ENCODE measurements at places on chromosomes 2 and 18.
A peak's percentile ranks its signal among the peaks of the same experiment; 100 is the strongest.

DNA sequence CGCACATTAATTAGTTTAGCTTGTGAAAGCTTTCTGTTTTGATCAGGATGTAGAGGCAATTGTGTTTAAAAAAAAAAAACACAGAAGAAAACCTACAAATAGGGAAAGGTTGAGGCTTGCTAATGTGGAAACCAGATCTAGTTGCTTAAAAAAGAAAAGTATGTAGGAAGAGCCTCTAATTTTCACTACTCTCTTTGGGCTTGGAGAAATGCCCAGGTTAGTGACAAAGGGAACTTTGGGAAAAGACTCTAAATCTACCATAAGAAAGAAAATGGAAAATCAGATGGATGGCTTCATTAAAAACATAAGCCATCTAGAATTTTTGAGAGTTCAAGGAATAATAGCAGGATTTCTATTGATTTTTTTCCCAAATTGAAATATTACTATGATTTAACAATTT, 47.3 kb upstream of the SLC38A11 start:
- DNase-seq: no peak

GRCh38 chr2:66573416-66573815, 138.5 kb downstream of the MEIS1 start:
- DNase-seq: no peak

DNA sequence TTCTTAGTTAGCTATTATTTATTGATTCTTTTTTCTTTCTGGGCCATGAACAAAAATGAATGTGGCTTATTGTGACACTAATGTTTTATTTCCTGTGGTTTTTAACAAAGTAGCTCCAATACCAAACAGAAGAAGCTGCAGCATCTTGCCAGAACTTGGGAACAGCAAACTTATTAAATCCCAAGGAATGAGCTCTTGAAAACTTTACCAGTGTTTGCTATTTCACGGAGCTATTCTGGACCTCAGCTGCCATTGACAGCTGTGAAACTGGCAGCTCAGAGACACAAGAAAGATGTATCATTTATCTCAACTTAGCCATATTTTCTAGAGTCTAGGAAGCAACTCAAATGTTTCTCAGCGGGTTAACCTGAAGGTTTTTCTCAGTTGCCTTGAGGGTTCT, 91.0 kb upstream of the NEUROD1 start:
- no peak for DNase-seq

DNA sequence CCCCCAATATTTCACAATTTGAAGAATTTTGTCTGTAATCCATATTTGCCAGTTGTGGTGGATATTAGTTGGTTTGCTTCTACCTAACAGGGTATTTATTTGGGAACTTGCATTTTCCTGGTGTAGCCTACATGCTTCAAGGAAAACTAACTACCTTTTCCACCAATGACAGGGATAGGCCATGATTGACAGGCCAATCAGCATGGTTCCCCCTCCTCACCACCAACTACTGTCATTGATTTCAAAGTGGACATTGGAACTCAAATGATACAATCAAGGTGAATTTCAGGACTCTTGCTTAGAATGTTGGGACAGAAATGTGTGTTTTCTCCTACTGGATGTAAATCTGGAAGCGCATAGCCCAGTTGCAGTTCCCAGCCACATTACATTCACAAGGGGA, 10.1 kb upstream of the TANC1 start:
- no peak for DNase-seq

GRCh38 chr18:12034241-12035100, 53.2 kb downstream of the IMPA2 start:
- no peak for DNase-seq

DNA sequence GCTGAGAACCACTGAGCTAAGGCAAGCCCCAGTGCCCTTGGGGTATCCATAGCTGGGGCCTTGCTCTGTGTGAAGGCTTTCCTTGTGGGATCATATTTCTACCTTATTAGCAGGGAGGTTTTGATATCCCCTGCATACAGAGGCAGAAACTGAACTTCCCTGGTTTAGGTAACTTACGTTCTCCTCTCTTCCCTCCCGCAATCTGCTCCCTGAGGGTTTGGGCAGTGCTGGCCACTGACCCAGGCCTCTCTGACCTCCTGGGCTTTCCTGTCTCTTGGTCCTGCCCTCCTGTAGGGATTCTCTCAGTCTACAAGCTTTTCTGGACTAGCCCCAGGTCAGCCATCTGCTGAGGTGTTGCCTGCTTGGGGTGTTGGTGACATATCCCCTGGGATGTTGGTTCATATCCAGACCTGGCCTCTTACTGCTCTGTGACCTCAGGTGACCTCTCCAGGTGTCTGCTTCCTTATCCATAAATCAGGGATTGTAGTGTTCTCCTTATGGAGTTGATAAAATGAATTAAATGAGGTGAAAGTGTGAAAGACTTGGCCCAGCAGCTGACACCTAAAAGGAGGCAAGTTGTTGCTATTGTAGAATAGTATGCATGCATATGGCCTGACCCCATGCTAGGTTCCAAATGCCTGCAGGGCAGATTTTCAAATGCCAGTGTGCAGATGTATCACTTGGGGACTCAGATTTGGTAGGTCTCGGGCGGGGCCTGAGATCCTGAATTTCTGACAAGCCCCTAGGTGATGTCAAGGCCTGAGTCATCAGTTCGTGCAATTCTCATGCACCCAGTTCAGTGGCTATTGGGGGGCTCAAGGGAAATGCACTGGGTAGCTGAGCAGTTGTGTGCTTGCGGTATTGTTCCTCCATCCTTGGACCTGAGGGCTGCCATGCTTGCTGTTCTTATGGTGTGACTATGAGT, 106.6 kb downstream of the FHOD3 start:
- DNase-seq: no peak

GRCh38 chr2:119206201-119206600, 17.4 kb upstream of the STEAP3 start:
- no peak for DNase-seq

- DNase-seq: no peak
Measured at GRCh38 chr2:192004188-192004963, 157.5 kb upstream of the CAVIN2 start.

- DNase-seq: no peak
Measured at GRCh38 chr2:30355306-30355705, 91.7 kb upstream of the LCLAT1 start.

DNA sequence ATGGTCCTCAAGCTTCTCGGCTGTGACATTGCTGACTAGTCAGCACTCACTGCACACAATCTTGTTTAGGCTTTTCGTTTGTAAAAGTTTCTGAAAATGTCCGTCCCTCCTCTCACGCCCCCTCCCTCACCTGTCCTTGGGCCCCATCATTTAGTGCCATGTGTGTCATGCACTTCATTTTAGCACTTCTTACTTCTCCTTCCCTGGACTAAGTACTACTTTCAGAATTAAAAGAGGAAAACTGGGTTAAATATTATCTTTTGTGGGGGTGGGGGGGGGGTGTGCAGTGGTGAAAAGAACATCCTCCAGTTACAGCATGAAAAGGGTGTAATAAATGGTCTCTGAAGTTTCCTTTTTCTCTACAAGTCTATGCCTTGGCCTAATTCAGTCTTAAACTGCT, 182.0 kb upstream of the SP5 start:
- DNase-seq: no peak

DNA sequence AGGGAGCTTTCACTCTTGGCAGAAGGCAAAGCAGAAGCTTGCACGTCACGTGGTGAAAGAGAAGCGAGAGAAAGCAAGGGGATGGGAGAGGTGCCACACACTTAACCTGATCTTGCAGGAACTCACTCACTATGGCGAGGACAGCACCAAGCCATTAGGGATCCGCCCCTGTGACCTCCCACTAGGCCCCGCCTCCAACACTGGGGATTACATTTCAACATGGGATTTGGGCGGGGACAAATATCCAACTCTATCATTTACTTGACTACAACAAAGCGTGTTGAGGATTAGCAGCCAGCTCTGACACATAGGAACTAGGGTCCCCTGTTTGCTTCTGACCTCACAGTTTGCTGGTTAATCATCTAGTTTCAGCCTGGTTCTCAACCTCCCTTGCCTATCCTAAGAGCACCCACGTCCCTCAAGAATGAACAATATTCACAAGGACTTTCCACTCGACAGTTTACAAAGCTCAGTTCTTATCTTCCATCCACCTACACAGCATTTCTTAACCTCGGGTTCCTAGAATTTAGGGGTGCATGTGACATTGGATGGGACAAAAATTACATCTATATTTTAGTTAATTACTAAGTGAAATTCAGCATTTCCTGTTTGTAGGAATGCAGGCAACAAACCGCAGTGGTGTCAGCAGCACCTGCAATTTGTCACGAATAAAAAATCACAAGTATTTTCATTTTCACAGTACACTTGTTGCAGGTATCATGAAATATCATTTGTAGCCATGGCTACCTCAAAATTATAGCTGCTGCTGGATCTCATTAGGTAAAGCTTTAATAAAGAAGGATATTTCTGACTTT, 36.0 kb downstream of the LBH start:
- DNase-seq: peak; percentile 62

GRCh38 chr18:22975508-22975907, 42.4 kb downstream of the RBBP8 start:
- no peak for DNase-seq

- no peak for DNase-seq
Measured at GRCh38 chr18:499776-500631, 497 bp downstream of the COLEC12 start.

DNA sequence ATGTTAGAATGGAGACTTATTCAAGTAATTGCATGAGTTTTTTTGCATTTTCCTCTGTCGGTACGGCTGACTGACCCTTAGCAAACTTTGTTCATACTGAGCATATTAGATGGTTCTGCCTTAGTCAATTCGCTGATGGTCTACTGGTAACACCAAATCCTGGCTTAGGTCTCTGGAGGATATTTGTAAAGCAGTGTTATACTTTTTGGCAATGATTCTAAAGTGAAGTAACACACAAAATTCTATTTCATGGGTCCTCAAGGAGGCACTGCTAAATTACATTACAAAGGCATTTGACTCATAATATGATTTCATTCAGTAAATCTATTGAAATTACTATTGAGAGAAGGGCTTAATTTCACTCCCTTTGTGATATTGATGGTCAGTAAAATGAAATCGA, 246.8 kb upstream of the RASGRP3 start:
- DNase-seq: no peak

GRCh38 chr2:144595686-144596072, 75.8 kb upstream of the ZEB2 start:
- no peak for DNase-seq

GRCh38 chr18:48921305-48922225, 29.2 kb downstream of the SMAD7 start:
- DNase-seq: no peak

DNA sequence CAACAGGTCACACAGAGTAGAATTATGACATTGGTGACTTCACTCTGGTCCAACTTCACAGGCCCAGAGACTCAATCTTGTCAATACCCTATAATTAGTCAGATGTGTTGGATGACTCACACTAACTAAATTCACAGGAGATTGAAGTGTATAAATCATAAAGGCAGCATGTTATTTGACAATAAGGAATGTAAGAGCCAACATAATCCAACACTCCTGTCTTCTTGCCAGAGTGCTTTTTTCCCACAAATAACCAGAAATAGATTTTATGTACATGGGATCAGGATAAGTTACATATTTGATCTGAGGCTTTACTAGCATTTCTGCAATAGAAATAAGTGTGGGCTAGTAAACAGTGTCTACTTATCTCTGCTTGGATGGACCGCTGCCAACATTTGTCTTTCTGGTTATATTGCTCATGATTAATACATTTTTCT, 42.2 kb upstream of the ZSWIM2 start:
- no peak for DNase-seq

DNA sequence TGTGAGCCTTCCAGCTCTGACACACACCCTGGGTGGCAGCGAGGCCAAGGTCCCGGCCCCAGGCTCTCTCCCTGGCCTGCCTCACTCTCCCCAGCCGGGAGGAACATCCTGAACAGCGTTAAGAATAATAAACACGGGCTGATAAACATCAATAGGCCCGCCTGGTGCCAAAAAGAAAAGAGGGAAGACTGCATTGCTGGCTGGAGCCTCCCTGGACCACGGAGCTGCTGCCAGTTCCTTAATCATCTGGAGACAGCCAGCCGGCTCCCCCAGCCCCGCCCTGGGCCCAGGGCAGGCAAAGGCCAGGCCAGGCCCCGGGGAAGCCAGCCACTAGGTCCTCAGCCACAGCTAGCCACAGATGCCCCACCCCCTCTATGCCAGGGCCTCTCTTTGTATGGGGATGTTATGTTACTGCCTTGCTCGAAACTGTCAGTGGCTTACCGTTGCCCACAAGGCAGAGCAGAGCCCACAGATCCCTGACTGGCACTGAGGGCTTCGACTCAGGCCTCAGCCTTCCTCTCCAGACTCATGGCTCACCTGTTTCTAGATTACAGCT, 293.7 kb downstream of the DYSF start:
- no peak for DNase-seq

DNA sequence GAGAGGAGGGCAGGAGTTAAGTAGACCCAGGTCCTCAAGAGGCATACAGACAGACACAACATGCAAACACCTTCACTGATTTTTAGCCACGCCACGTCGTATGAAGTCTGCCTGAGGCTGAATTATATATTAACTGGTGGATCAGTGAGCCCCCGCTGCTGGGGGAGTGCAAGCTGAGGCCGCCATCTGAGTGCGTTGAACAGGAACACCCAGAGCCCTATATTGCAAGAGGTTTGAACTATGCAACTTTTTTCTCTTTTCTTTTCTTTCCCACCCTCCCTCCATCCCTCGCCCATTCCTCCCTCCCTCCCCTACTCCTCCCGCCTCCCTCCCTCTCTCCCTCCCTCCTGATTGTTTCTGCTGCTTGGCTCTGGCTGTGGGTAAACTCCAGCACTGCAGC, 30.2 kb downstream of the SETBP1 start:
- DNase-seq: no peak

GRCh38 chr2:227766373-227766883, 20.7 kb downstream of the SCYGR8 start:
- DNase-seq: peak; percentile 67

All from CD4-positive, alpha-beta T cell treated with Interleukin-17A for 4 hours (primary cell).